Naive thymus-derived CD8-positive, alpha-beta T cell (primary cell): ENCODE measurements at places on chromosomes 4 and X.

DNA sequence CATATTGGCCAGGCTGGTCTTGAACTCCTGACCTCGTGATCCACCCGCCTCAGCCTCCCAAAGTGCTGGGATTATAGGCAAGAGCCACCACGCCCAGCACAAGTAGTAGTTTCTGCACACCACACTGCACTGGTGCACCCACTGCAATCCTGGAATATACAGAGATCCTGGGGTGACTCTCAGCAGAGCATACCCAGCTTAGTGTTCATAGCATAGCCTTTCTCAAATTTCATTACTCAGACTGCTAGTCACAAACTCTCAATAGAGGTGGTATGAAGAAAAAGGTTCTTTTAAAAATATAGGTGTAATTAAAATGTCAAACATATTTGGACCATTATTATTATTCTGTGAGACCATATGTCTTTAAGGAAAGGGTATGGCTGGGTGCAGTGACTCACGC is 6.2 kb upstream of the ARHGAP10 start:
- DNase-seq: no peak

DNA sequence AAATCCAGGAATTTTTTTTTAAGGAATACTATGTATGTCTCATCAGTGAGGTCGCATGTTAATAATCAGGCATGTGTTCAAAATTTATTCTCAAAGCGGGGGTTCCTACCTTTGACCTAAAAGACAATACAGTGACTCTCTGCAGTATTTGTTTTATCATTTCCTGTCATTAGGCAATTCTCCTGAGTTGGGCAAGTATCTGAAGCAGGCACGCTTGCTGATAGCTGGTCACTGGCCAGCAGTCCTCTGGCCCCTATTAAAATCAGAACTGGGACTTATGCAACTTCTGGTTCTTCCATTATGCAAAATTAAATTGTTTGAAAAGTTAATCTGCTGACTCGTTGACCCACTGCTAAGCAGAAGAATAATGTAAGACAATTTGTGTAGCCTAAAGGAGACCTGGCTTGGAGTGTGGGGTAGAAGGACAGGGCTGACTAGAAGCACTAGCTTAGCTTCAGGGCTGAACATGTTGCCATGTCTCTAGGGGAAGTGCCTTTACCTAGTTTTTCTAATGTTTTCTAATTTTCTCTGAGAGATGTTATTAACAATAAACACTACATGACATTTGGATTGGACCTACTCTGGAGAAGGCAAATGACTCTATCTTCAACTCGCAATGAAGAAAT is 36.0 kb upstream of the GABRA2 start:
- no peak for DNase-seq

DNA sequence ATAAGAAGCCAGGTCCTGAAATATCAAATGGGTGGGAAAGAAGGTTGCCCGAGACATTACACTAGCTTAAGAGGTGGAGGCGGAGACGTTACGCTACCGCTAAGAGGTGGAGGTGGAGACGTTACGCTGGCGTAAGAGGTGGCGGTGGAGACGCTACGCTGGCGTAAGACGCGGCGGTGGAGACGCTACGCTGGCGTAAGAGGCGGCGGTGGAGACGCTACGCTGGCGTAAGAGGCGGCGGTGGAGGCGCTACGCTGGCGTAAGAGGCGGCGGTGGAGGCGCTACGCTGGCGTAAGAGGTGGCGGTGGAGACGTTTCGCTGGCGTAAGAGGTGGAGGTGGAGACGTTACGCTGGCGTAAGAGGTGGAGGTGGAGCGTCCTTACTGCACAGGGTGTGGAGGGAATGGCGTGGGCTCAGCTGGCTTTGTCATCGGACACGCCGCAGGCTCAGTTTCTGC is 12.8 kb downstream of the CYP4V2 start:
- peak; percentile 73 for DNase-seq

- no peak for DNase-seq
These were observed 25.7 kb upstream of the TRPC3 start for GRCh38 chr4:121977251-121978171.

DNA sequence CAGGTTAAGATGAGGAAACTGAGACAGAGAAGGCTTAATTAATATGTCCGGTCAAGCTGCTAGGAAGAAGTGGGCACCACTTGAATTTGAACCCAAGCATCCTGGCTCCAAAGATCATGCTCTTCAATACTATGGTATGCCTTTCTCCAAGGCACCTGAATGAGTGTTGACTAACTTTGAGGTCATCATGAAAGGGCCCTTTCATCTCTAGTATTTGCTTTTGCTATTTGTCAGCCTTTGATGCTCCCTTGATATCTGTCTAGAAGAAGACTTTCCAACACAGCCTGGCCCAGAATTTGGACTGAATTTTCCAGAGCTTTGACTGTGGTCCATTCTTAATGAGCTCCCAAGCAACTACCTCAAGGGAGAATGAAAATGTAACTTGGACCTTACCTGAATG is 179.1 kb upstream of the DKK2 start:
- DNase-seq: no peak

GRCh38 chr4:169234137-169234855 is 36.5 kb downstream of the SH3RF1 start:
- DNase-seq: no peak

- DNase-seq: no peak
These were observed 109.2 kb upstream of the GRPR start for GRCh38 chrX:16014171-16014570.

DNA sequence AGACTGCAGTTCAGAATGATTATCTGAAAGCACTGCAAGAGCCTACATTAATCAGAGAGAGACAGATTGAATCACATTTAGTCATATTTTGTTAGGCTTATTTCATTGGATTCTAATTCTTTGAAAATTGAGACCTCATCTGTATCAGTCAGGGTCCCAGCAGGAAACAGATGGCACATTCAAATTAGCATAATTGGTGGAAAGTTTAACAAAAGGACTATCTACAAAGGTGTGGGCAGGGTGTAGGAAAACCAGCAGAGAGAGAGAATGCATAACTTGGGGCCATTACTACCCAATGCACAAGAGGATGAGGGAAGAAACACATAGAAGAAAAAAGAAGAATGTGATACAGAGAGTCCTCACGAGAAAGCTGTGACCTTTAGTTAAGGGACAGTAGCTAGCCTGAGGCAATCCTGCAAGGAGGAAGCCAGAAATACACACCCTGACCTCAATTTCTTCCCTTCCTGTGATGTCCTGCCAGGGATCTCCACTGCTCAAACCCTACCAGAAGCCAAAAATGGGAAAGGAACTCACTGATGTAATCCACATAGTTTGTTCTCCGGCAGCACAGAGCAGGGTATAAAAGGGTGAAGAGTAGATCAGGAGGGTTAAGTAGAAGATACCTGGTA is 17.7 kb upstream of the XKRX start:
- no peak for DNase-seq

DNA sequence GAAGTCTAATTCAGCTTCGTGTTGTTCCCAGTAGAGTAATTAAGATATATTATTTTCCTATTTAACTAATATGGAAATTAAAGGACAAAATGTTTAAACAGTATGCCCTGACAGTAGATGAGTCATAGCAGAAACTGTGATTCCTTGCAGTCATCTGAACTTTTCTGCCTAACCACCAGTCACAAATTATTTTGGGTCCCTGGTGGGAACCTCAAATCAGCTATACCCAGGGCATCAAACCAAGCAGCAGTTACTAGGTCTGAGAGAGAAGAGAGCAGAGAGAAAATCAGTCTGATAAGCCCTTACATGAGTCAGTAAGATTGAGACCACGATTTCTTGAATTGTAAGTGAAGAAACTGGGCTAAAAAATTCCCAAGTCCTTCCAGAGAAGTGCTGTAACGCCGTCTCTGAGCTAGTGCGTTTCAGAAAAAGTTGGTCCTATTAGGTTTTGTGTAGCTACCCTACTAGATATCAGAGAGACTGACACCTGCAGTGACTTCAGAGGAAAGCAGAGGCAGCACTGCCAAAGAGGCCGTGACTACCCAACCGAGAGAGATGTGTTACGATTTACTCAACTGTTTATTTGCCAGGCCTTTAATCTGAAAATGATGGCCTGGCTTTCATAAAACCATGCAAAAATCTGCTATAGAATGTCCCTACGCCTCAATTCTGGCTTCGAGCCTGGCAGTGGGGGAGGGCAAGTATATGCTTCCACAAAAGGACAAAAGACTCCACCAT is 21.7 kb upstream of the GPM6A start:
- no peak for DNase-seq

DNA sequence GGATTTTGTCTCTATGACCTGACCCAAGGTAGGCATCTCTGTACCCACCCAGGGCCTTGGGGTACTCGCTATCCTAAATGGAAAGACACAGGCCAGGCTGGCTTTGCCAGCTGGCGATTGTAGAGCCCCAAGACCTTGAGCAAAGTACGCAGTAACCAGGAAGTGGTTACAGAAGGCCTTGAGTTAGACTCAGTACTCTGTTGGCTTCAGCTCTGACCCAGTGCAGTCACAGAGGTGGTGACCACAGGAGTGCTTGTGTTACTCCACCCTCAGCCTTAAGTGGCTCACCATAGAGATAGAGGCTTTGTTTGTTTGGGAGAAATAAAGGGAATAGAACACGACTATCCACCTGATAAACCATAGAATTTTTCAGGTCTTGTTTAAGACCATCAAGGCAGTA is 880.5 kb upstream of the POU3F4 start:
- no peak for DNase-seq

DNA sequence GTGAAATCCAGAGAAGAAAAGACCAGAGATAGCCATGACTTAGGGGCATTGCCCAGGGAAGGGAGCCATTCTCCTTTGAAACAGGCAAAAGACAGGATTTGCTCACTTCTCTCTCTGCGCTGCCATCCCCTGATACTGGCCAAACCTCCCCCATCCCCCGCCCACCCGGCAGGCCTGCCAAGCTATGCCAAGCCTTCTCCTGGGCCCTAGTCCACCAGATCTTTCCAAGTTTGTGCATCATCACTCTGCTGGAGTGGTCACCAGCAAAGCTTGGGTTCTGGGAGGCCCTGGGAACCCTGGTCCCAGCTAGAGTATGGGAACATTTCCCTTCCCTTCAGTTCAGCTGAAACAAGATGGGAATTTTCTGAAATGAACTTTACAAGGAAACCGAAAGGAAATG is 18.4 kb downstream of the EFNB1 start:
- no peak for DNase-seq

GRCh38 chr4:7423391-7423790 is 11.3 kb downstream of the PSAPL1 start:
- DNase-seq: no peak

DNA sequence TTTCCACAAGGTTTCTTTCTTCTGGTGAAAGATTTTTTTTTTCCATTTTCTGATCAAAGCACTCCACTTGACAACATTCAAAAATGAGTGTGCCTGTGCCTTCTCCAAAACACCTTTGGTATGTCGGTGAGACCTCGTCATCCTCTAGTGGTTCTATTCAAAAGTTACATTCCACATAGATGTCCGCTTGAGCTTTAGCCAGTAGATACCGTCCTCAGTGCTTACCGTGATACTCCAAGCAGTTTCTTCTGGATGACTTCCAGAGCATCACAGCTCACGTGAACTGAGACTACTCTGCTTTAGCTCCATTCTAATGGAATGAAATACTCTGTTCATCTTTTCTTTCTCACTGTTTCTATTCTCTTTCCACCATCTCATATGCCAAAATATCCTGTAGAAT is 38.2 kb upstream of the VEGFC start:
- no peak for DNase-seq

- no peak for DNase-seq
These were observed 43.9 kb downstream of the GABRB1 start for GRCh38 chr4:47075262-47075661.

DNA sequence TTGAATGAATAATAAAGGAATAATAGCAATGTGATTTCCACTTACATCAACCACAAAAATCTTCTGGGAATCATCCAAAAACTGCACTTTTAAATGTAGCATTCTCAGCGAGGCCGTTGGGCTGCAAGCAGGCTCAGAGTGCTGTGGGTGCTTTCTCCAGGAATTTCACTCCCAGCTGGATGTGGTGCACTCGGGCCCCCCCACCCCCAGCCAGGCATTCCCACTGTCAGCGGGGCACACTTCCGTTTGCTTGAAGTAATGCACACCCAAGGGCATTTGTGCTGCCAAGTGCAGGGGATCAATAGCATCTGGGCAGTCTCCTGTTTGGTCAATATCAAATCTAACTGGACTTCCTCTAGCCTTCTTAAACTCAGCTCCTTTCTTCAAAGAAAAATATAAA is at the start of gene FRMD7:
TSS of gene FRMD7 (minus strand) at position 278 of the 400 bp plus-strand sequence. CDS start at position 102, 176 bp downstream.
- DNase-seq: no peak

- DNase-seq: no peak
These were observed at the start of gene RNF128 for GRCh38 chrX:106726485-106727437. Gene RNF128 (plus strand): TSS chrX:106726701. CDS start chrX:106726914, 213 bp downstream.

DNA sequence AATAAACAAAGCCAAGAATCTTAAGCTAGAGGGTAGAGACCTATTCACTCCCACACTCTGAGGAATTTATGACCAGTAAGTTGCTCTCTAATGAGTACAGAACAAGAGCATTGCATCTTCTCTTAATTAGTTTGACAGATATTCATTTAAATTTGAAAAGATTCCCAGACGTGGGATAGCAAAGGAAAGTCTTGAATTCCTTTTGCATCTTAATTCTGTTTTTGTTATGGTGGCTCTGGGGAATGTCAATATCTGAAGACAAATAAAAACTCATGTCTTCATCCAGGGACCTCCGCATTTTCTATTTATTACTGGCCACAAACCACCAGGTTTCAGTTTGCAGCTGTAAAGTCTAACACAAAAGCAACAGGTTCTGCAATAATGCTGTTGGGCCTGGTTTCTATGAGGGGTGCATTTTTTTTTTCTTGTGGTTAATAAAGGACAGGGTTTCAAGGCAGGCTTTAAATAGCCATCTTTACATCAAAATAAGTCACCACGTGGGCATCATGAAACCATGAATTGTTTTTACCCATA is 172.3 kb downstream of the SHROOM3 start:
- no peak for DNase-seq

DNA sequence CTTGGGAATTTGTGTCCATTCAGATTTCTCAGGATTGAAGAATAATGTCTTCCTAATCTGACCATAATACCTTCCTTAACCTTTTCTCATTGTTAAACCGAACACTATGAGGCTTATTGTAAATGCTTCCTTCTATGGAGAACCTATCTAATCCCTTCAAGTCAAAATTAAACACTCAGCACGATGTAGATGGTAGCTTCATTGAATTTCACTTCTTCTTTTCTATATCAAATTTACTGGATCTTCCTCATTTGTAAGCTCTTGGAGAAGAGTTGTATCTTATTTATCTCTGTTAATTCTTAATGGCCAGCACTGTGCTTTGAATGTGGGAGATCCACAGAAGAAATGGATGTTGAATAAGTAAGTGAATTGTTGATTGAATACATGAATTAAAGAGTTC is 109.0 kb upstream of the RAPGEF2 start:
- no peak for DNase-seq

GRCh38 chr4:169160825-169161224 is 109.9 kb downstream of the SH3RF1 start:
- no peak for DNase-seq

GRCh38 chr4:25350561-25350960 is 26.5 kb upstream of the ANAPC4 start:
- DNase-seq: no peak

- no peak for DNase-seq
These were observed 109.3 kb downstream of the HMX1 start for GRCh38 chr4:8762356-8762755.

GRCh38 chrX:73766431-73766795 is 203.4 kb downstream of the CHIC1 start:
- DNase-seq: no peak
